Activated naive CD8-positive, alpha-beta T cell treated with anti-CD3 and anti-CD28 coated beads, Interleukin-2, amount 50 U/mL, for 24 hours (primary cell): ENCODE measurements at places on chromosomes 6 and 20.

DNA sequence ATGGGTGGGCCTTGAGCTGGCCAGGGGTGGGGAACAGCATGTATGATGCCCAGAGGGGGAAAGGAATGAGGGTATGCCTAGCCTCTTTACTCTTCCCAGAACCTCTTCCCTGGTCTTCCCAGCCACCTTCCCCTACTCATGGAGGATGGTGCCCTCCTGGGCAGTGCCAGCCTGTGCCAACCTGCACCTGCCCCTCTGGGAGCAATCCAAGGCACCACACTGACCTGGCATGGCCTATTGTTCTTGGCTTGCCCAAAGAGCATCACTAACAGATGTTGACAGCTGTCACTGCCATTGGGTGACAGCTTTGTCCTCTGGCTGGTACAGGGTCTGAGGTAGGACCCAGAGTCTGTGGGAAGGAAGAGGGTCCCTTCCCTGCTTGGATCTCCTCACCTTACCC, 12.9 kb downstream of the LPIN3 start:
- no peak for DNase-seq

- no peak for DNase-seq
Observed at GRCh38 chr20:40173872-40174271, 515.2 kb downstream of the MAFB start.

DNA sequence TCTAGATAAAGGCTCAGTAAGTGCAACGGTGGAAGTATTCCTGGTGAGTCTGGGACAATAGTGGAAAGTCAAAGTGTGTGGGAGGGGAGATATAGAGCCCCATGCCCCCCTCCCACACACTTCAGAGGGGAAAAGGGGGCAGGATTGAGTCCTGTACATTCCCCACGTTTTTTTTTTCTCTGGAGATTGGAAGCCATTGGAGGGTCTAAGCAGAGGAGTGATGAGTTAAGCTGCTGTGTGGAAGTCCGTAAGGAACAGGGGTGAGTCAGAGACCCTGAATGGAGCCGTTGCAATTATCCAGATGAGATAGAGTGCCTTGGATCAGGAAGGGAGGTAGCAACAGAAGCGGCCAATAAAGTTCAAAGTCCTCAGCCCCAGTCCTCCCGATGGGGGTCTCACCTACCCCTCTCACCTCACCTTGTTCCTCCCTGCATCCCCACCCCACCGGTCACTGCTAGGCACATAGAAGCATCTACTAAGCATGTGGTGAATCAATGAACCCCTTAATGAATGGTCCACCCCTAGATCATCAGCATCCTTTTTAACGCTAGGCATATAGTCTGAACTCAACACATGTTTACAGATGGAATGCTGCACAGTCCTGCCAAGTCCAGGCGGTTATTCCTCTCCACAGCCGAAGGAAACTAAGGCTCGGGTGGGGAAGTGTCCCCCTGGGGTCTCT, 662 bp upstream of the SLC9A8 start:
- no peak for DNase-seq

DNA sequence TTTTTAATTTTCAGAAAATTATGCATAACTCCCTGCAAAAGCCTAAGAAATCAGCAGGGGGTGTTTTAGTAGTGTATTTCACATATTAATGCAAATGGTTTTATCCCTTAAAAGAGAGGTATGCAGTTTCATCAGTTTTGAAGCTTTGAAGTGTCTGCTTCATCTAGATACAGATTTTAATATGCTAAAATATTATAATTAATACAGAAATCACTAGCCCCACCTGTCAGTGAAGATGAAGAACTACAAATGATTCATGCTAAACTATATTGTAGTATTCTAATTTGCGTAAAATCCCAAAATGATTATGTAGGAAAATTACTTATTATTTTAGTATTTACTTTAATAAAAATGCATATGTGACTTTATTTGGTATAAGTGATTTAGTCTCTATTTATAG, 2.9 kb upstream of the TFB1M start:
- DNase-seq = no peak

DNA sequence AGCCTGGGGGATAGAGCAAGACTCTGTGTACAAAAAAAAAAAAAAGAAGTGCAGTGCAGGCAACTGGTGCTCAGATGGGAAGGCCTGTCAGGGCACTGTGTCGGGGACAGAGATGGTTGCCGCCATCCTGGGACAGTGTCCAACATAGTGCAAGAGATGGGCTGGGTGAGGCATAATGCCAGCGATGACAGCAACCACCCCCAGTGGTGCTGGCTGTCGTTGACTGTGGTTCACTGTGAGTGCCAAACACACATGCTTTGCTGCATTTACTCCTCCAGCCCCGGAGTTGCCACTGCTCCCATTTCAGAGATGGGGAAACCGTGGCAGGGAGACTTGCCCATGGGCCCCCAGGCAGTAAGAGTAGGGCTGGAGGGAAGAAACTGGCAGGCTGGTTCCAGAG, 5.2 kb upstream of the C20orf203 start:
- no peak for DNase-seq

GRCh38 chr6:96991618-96992342, 67.3 kb downstream of the KLHL32 start:
- DNase-seq = no peak

GRCh38 chr6:11126876-11127275, 15.4 kb upstream of the ERVFRD-1 start:
- no peak for DNase-seq

DNA sequence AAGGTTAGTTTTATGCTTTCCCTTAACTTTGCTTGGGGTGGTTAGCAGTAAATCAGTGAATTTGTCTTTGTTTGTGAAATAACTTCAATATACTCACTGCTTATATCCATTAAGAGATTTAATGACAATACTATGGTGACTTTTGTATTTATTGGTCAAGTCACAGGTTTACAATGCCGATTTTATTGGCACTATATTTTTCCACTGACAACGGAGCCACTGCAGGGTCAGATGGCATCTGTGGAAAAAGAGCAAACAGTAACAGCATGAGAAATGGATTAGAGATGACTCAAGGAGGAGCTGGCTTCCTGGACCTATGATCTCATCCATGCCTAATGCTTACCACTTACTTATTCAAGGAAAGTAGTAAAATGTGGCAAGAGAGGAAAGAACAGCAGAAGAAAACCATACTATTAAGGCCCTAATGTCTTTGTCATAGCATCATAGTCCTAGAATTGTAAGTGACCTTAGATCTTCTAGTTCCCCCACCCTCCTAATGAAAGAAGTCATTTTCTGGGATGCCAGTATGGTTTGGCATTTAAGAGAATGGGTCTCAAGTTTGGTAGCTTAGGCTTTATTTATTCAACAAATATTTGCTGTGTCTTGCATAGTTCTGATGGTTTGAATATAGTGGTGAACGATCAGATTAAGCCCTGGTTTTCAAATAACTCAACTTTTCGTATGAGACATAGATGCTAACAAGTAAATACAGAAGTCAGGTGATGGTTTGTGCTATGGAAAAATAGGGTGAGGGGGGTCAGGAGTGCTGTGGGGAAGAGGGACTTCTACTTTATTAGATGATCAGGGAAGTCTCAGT, 18.5 kb downstream of the RNF144B start:
- DNase-seq = no peak

DNA sequence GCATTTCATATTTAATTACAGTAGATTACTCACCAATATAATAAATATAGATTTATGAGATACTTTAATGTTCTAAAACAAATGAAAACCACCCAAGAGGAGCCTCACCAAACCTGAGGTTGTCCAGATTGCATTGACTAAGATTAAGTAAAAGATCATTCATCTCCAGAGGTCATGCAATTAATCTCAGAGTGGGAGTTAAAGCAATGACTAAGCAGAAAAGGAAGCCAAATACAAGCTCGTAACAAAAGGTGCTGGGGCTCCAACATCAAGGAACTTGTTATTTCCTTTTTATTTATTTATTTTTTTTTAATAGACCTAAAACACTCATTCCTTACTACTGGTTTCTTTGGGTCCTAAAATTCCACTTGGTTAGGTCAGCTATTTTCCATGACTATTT, 57.7 kb downstream of the RSPO3 start:
- no peak for DNase-seq

GRCh38 chr6:125116710-125117109, 36.9 kb upstream of the TPD52L1 start:
- no peak for DNase-seq

DNA sequence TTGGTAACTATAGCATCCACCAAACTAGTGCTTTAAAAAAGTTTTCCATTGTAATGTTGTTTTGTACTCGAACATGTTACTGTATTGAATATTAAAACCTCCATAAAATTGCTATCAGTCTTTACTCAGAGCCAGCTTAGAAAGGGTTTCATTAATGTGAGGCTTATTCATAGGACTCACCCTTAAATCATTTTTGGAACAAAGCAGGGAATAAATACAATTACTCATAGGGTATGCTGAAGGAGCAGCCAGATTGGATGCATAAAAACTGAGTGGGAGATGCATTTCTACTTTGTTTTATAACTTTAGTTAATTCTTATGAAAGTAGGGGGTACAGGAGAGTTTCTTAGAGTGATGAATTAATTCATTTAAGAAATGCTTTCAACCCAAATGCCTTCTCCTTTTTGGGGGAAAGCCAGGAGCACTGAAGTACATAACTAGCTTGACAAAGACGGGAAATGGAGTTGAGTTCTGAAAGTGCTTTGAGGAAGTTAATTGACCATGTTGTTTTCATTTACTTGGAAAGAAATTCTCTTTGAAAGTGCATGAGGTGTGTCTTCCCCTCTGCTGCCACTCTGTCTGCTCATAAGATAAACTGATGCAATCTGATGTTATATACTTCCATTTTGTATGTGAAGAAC, 90.3 kb downstream of the RNF144B start:
- DNase-seq = no peak

- DNase-seq = no peak
Observed at GRCh38 chr6:37074053-37074827, 68.8 kb downstream of the FGD2 start.
